Inflammatory macrophage treated with lipopolysaccharide for 1 hour (primary cell): ENCODE measurements at places on chromosomes 7 and 10.
A peak's percentile ranks its signal among the peaks of the same experiment; 100 is the strongest.

DNA sequence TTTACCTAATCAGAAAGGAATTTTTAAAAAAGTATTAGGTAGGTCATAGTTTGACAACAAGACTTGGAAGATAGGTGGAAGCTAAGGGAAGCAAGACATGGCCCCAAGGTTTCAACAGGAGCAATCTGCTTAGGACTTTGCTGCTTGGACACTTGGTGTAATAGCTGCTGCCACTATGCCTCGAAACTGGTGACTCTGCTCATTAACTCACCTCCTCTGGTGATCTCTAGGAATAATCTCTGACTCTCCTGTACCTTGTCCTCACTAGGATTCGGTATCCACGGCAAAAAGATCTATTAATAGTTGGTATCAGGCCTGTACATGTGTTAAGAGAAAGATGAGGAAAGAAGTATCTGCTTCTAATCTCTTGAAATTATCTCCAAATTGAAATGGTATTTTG, 53.1 kb downstream of the PTEN start:
- no peak for DNase-seq

GRCh38 chr7:150854066-150855000, 2.0 kb downstream of the AOC1 start:
- DNase-seq, result no peak

- no peak for DNase-seq
Observed at GRCh38 chr7:155830961-155831806, 18.9 kb upstream of the SHH start.

DNA sequence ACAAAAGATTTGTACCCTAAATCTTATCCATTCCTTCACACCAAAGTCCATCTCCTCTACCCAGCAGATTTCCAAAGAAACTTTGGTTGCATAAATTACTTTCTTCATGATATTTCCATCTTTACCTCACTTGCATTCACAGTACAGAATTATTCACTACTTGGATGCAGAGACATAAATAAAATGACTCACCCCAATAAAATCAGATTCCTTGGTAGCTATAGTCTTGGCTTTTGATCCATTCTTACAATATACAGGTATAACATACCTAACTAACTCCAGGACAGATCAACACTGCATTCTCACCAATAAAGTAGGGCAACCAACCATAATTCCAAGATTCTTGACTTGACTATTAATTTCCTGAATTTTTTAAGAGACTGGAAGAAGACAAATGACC, 815.1 kb downstream of the MAGI2 start:
- DNase-seq, result no peak

DNA sequence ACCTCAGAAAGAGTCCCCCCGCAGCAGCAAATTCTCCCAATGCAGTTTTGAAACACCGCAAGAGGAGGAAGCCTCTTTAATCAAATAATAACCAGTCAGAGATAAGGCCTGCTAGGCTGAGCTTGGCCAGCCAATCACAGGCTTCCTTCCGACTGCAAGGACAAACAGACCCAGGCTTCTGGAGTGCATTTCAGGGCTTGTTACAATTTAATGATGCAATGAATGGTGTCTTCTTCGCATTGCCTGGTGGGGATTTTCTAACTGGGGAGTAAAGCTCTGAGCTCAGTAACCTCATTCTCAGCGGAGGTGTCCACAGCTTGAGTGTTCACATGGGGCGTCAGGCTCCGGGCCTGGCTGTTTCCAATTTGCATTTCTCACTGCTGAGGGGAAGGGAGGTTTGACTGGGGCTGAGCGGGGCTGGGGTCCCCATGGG, 31.8 kb upstream of the GPAM start:
- DNase-seq, result no peak

DNA sequence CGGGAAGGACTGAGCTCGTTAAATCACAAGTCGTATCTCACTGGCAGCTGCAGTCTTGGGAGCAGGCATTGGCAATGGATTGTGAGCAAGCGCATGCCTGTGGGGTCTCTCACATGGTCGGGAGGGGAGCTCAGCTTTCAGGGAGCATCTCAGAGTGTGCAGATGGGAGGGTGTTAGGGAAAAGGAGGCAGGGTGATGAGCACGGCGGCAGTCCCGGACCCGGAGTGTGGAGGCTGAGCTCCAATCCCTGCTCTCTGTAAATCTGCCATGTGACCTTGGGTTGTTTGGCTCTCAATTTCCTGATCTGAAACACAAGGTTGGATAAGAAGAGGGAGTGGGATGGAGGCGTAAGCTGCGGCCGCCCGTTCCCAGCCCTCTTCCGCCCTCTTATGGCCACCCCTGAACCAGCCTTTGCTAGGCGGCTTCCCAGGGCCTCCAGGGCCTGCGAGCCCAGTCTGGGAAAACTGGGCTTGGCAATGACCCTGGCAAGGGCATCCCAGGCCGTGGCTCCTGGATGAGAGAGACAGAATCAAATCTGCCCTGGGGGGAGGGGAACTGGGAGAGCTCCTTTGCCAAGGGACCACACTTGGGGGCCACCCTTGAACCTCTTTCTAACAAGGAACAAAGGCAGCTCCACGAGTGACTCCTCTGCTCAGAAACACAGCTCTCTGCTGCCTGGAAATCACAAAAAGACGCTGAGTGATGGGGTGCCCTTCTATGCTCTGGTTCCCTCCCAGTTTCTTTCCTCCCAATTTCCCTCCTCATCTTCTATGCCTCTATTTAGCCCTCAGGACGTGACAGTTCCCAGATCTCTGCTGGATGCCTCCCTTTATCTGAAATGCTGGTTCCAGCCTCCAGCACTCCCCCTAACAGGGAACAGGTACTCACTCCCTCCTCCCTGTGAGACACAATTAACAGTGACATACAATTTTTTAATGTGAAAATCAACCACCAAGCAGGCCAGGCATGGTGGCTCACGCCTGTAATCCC, 41.7 kb upstream of the LOXL4 start:
- peak; percentile 25 for DNase-seq

GRCh38 chr10:74923556-74923955, 97.2 kb downstream of the KAT6B start:
- no peak for DNase-seq

GRCh38 chr7:96414931-96415292, 93.0 kb upstream of the SLC25A13 start:
- DNase-seq, result peak; percentile 47

- no peak for DNase-seq
Observed at GRCh38 chr7:30406664-30407425, 71.7 kb downstream of the NOD1 start.
